ENCODE measurements at places on chromosomes 6 and 20.

DNA sequence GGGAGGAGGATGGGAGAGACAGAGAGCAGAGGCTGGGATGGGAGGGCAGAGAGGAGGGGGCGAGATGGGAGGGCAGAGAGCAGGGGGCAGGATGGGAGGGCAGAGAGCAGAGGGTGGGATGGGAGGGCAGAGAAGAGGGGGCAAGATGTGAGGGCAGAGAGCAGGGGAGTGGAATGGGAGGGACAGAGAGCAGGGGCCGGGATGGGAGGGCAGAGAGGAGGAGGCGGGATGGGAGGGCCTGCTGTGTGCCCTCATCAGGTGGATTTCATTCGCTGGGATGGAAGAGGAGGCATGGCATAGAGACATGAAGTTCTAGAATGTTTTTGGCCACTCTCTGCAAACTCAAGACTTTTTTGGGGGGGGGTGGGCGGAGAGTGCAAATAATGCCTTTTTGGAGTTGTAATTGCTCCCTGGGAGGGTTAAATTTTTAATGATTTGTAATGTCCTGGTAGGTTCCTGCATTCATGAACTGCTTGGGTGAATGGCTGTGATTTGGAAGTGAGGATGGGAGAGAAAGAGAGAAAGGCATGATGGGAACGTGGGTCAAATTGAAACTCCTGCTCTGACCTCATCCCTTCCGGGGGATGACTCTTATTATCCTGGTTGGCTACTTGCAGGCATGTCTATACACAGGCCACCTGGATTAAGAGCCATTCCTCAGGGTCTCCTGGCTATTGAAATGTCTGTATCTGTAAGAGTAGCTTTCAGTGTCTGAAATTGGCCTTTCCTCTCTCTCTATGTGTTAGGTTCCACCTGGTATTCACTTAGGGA, 162.4 kb upstream of the AGPAT4 start:
- no peak for DNase-seq

DNA sequence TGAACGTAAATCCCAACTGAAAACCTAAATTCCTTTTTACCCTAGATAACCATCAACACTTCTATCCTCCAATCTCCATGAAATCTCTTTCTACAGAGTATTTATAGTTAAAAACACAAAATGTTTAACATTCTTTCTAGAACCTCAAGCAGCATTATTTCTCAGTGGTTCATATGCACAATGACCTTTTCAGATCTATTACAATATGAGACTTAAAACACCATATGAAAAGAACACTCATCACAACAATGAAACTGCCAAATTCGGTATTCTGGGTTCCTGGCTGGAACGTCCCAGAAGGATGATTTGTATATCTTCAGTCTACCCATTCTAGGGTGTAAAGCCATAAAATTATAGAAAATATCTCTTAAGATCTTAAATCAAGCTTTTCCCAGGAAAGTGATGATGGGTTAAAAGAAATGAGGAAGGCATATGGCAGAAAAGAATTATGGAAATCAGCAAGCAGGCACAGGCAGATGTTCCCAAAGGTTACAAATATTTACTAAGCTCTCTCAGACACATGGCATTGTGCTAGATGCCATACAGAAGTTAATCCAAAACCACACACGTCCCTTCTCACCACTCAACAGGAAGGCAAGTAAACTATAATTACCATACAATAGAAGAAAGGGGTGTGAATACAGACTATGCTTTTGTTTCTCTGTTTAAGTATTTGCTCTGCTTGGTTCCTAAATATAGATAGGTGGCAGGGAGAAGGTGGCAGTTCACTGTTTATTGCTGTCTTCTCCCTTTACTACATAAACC, 118.0 kb downstream of the CHD6 start:
- DNase-seq = no peak

GRCh38 chr6:27500177-27500576, 27.3 kb upstream of the ZNF184 start:
- DNase-seq = no peak

DNA sequence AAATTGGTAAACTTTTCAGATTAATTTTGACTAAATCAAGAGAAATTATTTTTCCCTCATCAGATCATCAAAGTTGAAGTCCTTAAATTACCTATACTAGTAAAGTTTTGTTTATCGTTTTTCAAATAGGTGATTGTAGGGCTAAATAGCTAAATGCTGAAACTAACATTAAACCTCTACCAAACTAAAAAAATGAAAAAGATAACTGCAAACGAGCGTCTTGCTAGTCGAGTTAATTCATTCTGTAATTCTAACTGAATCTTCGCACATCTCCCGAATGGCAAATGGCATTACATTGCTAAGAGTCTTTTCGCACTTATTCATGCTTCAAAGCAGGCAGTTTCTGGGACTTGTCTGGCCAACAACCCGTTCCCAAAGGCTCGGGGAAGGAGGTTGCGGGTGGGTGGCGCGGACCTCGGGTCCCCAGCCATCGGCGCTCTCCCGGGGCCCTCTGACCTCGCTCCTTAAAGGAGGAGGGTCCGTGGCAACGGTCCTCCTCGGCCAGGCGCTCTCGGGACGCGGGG, 43.8 kb downstream of the POPDC3 start:
- DNase-seq = no peak

- no peak for DNase-seq
Observed at GRCh38 chr20:20009784-20010253, 7.3 kb upstream of the NAA20 start.

DNA sequence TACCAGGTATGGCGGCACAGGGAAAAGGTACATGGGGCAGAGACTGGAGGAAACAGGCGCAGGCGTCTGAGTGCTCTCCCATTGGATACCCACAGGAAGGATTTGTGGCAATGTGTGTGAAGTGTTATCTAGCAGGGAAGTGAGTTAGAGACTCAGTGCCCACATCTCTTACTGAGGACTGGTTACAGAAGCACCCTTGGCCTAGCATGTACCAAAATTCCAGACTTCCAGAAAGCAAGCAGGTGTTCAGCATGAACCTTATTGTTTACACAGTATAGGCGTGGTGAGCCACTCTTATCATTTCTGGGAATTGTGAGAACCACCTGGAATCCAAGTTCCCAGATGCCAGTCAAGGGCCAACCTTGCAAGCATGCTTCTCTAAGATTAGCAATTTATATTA, 14.2 kb downstream of the MANBAL start:
- DNase-seq = no peak

- no peak for DNase-seq
Observed at GRCh38 chr6:104952911-104953399, 4.0 kb upstream of the LIN28B start.

- no peak for DNase-seq
Observed at GRCh38 chr20:57553376-57554018, 7.4 kb upstream of the PCK1 start.

- no peak for DNase-seq
Observed at GRCh38 chr6:34416877-34417371, 8.9 kb downstream of the RPS10 start.

- no peak for DNase-seq
Observed at GRCh38 chr6:43964659-43965570, 162.3 kb downstream of the MRPL14 start.

GRCh38 chr20:12112089-12112474, 194.4 kb downstream of the BTBD3 start:
- DNase-seq = no peak

DNA sequence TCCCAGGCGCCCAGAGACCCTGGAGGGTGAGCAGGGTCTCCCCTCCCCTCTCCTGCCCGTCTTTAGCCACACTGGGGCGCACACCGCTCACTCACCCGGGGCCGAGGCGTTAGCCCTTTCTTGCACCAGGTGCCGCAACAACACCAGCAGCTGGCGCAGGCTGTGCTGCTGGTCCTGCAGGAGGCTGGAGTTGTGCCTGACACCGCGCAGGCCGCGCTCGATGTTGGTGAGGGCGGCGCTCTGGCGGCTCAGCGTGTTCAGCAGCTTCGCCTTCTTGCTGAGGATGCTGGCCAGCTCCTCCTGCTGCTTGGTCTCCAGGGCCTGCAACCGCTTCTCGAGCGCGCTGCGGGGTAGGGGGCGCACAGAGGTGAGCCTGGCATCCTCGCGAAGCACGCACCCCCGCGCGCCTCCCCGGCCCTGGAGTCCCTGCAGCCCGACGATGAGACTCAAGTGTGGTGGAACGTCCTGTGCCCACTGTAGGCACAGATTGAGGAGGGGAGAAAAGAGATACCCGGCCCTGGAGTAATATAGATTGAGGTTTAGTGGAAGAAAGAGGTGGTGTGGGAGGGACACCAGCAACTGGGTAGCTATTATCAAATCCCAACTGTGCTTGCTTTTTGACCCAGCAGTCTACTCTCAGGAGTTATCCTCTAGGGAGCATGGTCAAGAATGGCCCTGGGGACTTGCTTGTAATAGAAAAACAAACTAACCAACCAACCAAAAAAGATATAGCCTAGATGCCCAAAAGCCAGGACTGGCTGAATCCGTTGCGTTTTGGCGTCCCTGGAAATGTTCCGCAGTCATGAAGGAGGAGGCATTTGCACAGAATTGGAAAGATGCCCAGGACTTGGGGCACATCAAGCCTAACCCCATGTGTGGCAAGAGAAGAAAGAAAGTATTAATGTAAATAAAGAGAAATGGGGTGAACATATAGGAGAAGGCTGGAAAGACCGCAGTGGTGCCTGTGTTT, 30.9 kb downstream of the ANGPT4 start:
- DNase-seq = no peak

GRCh38 chr6:56244089-56244488, 3.3 kb downstream of the COL21A1 start:
- DNase-seq = no peak

- no peak for DNase-seq
Observed at GRCh38 chr6:37820718-37821079, 1.2 kb downstream of the ZFAND3 start.

- no peak for DNase-seq
Observed at GRCh38 chr20:10113746-10114145, 79.0 kb downstream of the ANKEF1 start.

DNA sequence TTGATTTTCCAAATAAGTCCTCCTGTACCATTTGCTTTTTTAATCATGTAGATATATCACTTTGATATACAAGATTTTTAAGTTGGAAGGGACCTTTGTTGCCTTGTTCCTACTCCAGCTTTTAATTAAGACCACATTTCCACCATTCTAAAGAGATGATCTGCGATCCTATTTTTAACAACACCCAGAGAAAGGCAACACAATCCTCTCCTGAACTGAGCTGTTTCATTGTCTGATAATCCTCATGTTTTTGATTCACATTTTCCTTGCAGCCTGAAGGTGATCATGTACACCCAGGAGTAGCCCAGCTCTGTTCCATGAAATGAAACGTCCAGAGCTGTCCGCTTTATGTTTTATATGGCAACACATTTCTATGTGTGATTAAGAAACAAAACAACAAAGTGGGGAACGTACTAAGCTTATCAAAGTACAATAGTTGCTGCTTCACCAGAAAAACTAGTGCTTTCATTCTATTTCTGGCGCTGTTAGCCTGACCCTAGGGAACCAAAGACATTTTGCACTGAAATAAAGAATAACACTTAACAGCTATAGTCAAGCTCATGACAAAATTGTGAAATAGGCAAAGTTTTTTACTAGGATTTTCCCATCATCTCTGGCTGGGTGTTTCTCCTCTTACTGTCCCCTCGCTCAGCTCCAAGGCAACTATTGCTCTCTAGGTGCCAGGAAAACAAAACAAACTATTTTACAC, 22.6 kb upstream of the TRAF3IP2 start:
- no peak for DNase-seq

GRCh38 chr6:317060-317447, 24.8 kb downstream of the DUSP22 start:
- no peak for DNase-seq

- DNase-seq = no peak
Observed at GRCh38 chr20:41425180-41425884, 58.7 kb upstream of the EMILIN3 start.

GRCh38 chr20:20666359-20666758, 46.1 kb downstream of the RALGAPA2 start:
- DNase-seq = no peak

DNA sequence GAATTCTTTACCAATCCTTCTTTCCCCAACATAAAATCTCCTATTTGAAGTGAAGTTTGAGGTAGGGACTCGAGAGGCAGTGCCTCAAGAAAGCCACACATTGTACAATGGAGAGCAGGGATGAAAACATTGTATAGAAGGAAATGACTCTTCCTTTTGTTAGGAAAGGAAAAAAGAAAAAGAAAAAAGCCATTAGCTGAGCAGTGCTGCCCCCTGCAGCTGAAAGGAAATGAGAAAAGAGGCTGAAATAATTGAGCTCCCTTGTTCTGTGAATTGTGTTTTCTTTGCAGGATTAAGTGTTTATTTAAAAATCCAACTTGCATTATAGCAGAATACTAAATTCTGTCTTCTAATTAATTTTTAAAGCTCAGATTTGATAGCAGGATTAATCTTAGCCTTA, 162.9 kb upstream of the SASH1 start:
- DNase-seq = no peak

- no peak for DNase-seq
Observed at GRCh38 chr20:63232235-63233060, 3.3 kb upstream of the BIRC7 start.

DNA sequence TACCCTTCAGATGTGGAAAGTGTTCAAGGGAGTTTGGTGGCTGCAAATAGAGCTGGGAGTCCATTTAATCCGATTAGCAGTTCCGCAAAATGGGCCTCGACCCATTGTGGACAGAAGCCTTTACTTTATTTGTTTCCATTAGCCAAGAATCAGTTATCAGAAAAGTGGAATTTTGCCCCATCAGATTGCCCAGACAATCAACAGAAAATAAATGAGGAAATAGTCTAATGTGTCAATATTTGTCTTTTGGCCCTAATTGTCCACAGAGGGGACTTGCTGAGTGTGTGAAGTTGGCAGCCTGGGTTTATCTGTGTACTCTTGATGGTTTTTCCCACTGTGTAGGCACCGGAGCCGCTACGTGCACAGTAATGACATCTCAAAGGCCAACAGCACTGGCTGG, 134.3 kb downstream of the LINC00237 start:
- no peak for DNase-seq

DNA sequence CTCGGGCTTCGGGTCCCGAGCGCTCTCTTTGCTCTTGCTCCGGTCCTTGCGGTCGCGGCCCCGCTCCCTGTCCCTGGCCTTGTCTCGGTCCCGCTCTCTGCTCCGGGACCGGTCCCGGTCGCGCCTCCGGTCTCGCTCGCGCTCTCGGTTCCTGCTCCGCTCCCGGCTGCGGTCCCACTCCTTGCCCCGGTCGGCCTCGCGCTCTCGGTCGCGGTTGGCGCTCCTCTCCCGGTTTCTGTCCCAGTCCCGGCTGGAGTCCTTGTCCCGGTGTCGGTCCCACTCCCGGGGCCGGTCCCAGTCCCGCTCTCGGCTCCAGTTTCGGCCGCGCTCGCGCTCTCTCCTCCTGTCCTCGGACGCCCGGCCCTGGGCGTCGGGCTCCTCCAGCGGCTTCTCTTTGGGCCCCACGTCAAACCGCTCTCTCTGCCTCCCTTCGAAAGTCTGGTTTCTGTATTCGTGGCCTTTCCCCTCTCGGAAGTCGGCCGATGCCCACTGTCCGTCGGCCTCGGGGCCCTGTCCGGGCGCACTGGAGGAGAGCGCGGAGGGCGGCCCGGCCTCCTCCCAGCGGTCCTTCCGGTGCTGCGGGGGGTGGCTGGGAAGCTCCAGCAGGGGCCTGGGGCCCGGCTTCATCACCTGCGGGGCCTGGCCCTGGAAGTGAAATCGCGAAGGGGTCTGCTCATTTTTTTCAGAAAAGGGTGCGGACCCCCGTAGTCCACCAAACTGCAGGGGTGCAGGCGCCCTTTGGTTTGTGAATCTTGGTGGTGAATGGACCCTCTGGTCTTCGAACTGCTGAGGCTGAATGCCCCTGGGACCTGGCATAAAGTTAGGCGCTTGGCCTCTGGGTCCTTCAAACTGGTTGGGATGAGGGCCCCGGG, 17.9 kb upstream of the TCFL5 start:
- no peak for DNase-seq

- peak; percentile 58 for DNase-seq
Observed at GRCh38 chr6:155177363-155177961, 86.4 kb upstream of the CLDN20 start.
